ENCODE measurements at places on chromosomes 6 and 20.

GRCh38 chr20:9574181-9574580 is 59.8 kb downstream of the LAMP5 start:
- no peak for DNase-seq

DNA sequence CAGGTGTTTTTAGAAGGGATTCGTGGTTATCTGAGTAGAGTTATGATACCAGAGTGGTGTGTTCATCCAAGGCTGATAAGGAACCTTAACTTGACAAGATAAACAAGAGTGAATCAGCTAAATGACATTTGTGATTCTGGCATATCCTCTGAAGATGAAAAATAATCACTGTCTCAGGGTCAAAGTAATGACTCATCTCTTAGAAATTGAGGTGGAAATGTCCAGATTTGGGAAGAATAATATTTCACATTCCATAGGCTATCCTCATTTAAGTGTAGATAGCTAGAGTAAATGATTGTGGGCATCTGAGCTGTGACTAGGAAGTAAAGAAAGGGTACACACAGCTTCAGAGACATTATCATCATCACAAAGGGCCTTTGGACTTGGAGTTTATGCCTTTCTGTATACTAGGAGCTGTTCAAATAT is 255.7 kb downstream of the GJA1 start:
- no peak for DNase-seq

- no peak for DNase-seq
Measured at GRCh38 chr6:45650524-45651135, 272.9 kb upstream of the SUPT3H start.

GRCh38 chr6:90284236-90285041 is 12.2 kb downstream of the BACH2 start:
- no peak for DNase-seq

DNA sequence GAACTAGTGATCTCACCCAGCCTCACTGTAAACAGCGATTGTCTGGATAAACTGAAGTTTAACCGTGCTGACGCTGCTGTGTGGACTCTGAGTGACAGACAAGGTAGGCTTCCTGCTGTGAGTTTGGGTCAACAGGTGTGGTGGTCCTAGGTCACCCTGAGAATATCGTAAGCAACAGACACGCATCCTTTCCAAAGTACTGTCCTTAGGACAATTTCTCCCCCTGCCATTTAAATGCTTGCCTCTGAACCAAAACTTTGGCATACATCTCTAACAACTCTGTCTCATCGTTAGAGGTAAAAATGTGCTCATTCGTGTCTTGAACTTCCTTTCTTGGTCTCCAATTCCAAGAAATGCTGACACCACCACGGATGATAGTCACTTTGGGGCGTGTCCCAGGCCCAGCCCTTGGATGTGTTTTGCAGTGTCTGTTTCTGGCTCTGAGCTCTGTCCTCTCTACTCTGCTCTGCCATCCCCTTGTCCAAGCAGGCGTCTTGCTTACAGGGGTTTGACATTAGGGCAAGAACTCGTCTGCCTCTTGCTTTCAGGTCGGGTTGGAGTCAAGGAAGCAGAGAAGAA is 95.5 kb downstream of the EYA2 start:
- peak; percentile 58 for DNase-seq

DNA sequence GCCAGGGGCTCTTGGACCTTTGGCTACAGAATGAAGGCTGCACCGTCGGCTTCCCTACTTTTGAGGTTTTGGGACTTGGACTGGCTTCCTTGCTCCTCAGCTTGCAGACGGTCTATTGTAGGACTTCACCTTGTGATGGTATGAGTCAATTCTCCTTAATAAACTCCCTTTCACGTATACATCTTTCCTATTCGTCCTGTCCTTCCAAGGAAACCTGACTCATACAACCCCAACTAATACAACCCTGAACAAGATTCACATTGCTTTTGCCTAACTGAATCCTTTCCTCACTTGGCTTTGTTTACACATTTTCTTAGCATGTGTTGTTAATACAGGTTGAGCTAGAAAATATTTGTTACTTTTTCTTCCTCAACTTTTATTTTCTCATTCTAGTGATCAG is 21.9 kb downstream of the TBXT start:
- DNase-seq, result no peak

DNA sequence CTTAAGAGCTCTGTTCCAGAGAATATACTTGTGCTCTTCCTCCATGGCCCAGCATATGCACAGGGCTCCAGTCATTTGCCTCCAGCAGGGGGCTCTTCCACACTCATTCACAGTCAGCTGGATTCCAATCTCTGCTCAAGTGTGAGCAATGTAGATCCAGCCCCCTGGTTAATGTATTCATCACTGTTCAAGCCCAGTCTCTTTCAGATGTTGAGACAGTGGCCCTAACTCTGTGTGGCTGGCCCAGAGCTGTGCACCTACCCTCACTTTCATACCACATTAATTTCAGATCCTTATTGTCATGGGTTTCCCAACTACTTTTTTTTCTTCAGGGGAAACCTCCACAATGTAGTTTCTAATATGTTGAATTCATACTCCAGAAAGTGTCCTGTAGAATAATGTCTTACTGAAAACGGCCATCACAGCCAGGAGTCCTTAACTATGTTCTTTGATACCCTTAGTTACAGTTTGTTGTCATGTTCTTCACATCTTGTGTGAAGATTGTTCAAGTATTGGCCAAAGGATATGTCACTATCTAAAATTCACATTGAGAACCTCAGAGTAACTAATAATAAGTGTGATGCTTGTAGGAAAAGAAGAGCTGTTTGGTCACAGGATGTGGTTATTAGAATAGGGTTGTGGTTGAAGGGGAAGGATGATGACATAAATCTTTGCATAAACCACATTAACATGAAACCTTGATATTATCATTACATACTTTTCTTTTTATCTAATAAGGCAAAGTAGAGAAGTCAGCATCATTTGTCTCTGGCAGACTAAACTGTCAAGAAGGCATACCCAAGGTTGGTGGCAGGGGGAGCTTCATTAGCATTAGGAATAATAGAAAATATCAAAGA is 14.4 kb upstream of the HLA-DQA1 start:
- peak; percentile 57 for DNase-seq

GRCh38 chr20:8875586-8875985 is 193.3 kb upstream of the PLCB4 start:
- no peak for DNase-seq

GRCh38 chr20:61757-62156 is 25.7 kb upstream of the DEFB125 start:
- DNase-seq, result no peak

GRCh38 chr20:41436679-41437078 is 70.1 kb upstream of the EMILIN3 start:
- no peak for DNase-seq

DNA sequence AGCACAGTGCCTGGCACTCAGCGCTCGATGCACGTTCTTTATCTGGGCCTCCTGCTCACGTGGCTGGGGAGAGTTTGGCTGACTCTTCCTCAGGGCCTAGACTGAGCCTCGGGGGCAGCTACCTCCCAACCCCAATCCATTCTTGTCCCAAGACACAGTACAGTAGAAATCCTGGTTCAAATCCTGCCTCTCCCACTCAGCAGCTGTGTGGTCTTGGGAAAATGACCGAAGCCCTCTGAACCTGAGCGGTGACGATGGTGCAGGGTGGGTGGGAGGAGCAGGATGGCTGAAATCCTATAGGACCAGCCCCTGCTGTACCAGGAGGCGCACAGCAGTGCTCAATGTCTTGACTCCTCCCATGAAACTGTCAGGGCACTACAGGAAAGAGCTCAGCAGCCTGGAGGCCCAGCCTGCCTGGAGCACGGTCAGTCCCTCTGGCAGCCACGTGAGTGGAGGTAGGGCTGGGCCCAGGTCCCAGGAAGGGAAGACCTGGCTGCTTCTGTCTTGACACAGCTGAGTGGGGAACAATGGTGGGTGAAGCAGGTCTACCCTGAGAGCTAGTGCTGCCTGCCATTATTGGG is 31.5 kb downstream of the PDRG1 start:
- no peak for DNase-seq

DNA sequence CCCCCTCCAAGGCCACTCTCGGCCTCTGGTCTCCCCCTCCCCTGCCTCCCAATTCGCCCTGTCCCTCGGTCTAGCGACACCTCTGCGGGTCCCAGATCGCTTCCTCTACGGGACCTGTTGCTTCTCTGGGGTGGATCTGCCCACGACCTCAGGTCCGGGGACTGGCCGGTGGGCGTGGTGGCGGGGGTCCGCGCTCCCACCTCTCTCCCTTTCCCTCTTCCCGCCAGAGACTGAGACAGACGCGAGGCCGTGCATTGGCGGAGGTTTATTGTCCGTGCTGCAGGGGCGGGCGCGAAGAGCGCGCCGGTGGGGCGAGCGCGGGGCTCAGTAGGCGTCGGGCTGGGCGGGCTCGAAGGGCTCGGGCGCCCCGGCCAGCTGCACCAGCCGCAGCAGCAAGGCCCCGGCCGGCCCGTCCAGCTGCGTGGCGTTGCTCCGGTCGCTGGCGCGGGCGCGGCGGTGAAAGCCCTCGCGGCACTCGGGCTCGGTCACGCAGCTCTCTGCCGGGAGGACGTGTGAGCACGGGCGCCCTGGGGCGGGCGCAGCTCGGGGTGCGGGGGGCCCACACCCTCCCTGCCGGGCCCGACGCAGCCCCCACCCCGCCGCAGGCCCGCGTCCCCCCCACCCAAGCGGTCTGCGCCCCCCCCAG is 2.1 kb downstream of the AVP start:
- no peak for DNase-seq

- DNase-seq, result peak; percentile 73
Measured at GRCh38 chr6:33621711-33622388, 728 bp downstream of the ITPR3 start.

- DNase-seq, result no peak
Measured at GRCh38 chr20:23492292-23492691, 1.4 kb downstream of the CST8 start.

DNA sequence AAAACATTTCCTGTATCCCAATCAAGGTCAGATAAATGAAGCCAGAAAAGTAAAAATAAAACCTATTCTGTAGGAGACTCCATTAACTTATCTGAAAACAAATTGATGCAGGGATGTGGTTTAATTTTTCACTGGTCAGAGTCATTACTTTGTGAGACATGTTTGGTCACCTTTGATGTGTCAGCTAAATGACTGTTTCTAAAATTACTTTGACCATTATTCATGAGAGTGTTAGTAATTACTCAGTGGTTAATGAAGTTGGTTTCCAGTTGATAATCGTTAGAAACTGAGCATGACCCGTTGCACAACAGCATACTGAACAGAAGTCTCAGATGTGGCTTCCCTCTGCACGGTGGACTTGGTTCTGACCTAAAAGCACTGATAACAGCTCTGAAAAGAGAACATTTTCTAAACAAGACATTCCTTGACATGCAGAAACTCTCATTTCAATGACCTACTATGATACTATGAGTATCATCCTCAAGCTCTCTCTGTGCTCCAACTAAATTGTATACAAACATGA is 410.5 kb upstream of the RNF217 start:
- no peak for DNase-seq

DNA sequence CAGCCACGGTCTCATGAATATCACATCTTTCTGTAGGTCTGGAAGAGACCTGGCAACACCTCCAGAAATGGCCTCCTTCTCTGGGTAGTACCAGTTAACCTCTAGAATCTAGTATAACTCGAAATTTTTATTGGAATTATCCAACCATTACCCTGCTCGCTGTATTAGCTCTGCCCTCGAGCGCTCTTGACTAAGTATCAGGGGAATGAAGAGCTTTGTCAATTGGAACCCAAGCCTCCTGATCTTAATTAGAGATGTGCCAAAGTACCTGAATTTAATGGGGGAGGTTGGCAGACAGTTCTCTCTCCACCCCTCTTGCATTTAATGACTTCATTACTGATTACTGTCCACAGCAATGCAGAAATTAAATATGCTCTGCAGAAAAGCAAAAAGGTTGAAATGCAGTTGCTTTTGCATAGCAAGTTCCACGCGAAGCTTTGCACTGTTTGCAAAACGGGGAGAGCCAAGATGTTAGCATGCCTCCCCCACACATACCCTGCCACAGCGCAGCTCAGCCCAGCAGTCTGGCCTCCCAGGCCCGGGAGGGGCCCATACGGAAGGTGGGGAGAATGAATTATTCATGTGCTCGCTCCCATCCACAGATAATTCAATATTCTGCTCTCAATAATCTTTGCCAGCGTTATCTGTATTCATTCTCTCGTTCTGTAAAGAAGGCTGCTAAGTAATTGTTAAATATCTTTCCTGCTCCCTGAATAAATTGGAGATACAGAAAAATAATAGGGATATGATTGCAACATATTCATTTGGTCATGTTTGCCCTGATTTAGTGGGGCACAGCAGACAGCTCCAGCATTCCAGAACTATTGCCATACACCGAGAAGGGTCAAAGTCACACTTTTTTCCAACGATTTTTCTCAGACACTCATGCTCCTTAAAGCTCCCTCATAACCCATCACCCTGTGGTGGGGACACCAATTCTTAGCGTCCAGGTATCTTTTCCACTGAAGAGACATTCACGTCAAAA is 305.8 kb downstream of the CDH26 start:
- no peak for DNase-seq

DNA sequence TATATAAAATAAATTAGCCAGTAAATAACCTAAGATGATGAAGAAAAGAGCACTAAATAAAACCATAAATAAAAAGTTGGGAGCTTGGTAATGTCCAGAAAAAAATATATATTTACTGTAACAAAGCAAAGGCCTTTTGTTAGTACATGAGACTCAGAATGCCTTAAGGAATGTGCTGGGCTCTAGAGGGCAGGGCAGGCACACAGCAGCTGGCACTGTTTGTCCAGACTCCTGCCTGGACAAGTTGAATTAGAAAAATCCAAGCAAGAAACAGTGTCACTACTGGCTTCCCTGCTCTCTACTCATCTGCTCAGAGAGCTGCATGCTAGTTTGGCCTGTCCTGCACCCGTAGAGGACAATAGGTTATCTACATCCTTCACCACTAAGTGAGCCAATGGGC is 8.8 kb downstream of the DEFB129 start:
- DNase-seq, result no peak

- no peak for DNase-seq
Measured at GRCh38 chr6:130927305-130927704, 100.1 kb downstream of the SMLR1 start.

DNA sequence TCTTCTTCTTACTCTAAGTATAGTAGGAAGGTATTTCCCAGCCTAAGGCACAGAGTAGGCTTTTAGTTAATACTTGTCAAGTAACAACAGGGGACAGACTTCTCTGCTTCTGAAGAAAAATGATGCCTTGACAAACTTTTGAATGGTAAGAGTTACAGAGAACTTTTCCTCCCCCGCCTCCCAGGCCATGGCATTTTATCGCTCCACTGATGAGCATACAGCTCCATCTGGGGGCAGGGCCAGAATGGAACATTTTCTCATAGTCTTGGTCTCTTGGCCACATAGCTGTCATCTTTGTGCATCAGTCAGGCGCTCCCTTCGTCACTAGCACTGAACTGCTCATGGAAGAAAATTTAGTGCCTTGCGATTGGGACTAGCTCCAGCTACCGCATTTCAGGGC is 1066.8 kb upstream of the CITED2 start:
- DNase-seq, result no peak

- no peak for DNase-seq
Measured at GRCh38 chr6:105890521-105891244, 195.5 kb upstream of the PRDM1 start.

DNA sequence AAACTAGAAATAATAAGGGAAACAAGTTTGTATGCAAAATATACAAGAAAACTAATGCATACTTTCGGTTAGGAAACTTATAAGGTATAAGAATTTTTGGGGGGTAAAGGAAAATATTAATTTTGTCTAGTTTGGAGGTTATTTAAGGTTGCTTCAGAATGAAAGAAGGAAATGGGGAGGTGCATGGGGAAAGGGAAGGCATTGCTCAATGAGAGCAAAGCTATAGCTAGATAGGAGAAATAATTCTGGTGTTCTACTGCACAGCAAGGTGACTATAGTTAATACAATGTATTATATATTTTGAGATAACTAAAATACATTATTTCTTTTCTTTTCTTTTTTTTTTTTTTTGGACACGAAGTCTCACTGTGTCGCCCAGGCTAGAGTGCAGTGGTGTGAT is 5.4 kb upstream of the MYMX start:
- no peak for DNase-seq

GRCh38 chr6:109002051-109002697 is 92.5 kb downstream of the SESN1 start:
- DNase-seq, result no peak

Data from activated CD8-positive, alpha-beta memory T cell treated with anti-CD3 and anti-CD28 coated beads, Interleukin-2, amount 50 U/mL, for 48 hours (primary cell).